ENCODE measurements at places on chromosomes 6 and 20.

DNA sequence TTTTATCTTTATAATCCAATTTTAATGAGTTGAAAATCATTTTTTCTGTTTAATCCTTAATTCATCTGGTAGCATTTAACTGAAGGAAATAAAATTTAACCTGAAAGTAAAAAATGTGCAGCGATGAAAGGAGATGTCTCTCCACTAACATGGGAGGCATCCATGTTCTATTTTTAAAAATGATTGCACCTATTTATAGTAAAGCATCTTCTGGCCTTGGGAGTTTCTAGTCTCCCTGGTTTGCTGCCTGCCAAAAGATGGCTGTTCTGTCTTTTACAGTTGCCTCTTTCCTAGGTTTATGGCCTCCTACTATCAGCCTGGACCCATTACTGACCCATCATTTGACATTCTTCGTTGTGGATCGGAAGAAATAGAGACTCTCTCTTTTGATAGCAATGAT, 143.0 kb downstream of the B3GAT2 start:
- no peak for DNase-seq

- DNase-seq: peak; percentile 85
Observed at GRCh38 chr20:45229264-45230056, 8.3 kb downstream of the SEMG2 start.

DNA sequence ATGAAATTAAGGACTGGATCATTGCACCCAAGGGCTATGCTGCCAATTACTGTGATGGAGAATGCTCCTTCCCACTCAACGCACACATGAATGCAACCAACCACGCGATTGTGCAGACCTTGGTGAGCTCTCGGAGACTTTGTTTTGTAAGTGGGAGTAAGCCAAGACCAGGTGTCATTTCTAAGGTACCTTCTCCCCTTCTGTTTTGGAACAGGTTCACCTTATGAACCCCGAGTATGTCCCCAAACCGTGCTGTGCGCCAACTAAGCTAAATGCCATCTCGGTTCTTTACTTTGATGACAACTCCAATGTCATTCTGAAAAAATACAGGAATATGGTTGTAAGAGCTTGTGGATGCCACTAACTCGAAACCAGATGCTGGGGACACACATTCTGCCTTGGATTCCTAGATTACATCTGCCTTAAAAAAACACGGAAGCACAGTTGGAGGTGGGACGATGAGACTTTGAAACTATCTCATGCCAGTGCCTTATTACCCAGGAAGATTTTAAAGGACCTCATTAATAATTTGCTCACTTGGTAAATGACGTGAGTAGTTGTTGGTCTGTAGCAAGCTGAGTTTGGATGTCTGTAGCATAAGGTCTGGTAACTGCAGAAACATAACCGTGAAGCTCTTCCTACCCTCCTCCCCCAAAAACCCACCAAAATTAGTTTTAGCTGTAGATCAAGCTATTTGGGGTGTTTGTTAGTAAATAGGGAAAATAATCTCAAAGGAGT, 30.4 kb downstream of the TXNDC5 start:
- DNase-seq: no peak

- no peak for DNase-seq
Observed at GRCh38 chr6:36578030-36578429, 16.1 kb upstream of the SRSF3 start.

GRCh38 chr20:41082306-41082705, 53.7 kb downstream of the TOP1 start:
- DNase-seq: no peak

- DNase-seq: no peak
Observed at GRCh38 chr6:47414423-47415167, 63.0 kb upstream of the CD2AP start.

GRCh38 chr20:23246717-23247664, 103.6 kb upstream of the NXT1 start:
- no peak for DNase-seq

- no peak for DNase-seq
Observed at GRCh38 chr6:148711833-148712654, 34.8 kb upstream of the UST start.

DNA sequence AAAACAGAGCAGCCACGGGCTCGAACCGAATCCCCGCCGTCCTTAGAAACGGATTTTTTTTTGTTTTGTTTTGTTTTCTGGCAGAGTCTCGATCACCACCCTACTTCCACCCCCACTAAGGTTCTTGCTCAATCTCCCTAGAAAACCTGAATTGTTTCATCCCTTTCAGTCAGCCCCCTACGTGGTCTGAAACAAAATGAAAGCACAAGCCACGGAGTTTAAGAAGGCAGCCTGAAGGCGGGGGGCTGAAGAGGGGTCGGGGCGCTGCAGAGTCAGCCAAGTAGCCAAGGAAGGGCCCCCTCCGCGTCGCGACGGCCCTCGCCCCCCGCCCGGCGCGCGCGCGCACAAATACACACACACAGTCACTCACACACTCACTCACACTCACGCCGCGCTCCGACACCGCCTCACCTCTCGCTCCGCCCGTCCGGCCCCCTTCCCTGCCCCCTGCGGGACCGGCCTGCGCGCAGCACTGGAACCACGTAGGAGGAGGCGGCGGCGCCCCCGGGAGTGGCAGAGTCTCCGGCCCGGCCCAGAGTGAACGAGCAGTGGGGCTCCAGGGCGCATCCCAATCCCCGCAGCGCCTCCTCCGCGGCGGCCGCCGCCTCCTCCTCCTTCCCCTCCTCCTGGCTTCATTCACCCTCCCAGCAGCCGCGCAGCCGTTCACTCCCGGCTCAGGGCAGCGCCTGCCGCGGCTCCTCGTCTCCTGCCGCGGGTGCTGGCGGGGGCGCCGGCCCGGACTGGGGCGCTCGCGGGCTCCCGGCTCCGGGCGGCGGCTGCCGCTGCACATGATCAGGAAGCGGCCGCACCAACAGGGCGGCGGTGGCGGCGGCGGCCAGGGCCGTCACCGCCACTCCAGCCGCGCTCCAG, 1.4 kb downstream of the ATXN1 start:
- peak; percentile 95 for DNase-seq

DNA sequence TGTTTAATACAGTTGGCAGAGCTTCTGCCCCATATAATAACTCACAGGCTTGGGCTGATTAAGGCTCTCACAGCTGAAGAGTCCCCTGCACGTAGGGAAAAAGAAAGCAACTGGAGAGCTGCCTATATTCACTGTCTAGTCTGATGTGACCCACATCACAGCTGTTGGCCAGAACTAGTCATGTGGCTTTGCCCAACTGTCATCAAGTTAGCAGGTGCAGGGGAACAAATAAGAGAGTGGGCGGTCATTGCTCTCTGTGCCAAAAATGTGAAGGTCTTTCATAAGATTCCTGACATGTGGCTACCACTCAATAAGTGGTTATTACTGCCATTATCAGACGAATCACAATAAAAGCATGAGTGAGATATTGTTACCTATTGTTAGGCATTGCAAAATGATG, 665.2 kb downstream of the DOK5 start:
- no peak for DNase-seq

- DNase-seq: no peak
Observed at GRCh38 chr20:36179170-36179945, 24.8 kb downstream of the EPB41L1 start.

GRCh38 chr6:20341564-20341963, 60.1 kb upstream of the E2F3 start:
- DNase-seq: no peak

DNA sequence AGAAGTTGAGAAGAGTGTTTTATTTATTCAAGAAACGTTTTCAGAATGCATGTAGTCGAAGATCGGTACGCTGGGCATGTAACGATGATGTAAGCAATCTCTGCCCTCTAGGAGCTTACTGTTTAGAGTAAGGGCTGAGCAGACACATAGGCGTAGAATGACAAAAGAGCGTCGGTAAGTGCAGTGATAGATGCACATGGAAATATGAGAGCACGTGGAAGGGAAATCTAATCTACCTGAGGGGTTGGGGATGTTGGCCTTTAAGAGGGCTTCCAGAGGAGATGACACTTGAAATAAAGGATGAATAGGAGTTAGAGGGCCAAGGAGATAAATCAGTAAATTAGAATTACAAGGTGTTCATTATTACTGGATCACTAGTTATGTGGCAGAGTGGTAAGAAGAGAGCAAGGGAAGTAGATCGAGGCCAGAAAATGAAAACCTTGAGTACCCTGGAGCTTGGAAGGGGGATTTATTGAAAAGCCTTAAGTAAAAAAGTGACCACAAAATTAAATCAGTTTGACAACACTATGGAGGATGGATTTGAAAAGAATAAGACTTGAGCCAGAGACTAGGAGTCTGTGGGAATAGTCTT, 782 bp downstream of the TRMT11 start:
- no peak for DNase-seq

- DNase-seq: no peak
Observed at GRCh38 chr6:73487473-73487872, 25.9 kb downstream of the MTO1 start.

GRCh38 chr6:53725791-53726575, 60.4 kb upstream of the KLHL31 start:
- peak; percentile 87 for DNase-seq

DNA sequence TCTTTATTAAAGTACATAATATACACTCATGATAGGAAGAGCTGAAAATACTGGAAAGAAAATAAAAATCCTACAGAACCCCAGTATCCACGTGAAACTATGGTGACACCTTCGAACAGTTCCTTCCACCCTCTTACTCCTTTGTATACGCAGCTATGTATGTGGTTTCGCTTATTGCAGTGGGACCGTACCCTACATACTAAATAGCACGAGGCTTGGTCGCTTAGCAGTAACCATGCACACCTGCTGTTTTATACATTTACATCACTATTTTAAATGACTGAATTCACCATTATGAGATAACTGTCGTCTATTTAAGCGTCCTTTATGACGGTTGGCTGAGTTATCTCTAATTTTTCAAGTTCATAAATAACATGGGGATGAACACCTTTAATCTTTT, 400.1 kb downstream of the CDH4 start:
- DNase-seq: no peak

- no peak for DNase-seq
Observed at GRCh38 chr6:144156991-144157390, 6.7 kb downstream of the STX11 start.

- DNase-seq: no peak
Observed at GRCh38 chr20:59600472-59600871, 3.9 kb upstream of the PHACTR3 start.

- no peak for DNase-seq
Observed at GRCh38 chr6:21601932-21602390, 8.4 kb downstream of the SOX4 start.

DNA sequence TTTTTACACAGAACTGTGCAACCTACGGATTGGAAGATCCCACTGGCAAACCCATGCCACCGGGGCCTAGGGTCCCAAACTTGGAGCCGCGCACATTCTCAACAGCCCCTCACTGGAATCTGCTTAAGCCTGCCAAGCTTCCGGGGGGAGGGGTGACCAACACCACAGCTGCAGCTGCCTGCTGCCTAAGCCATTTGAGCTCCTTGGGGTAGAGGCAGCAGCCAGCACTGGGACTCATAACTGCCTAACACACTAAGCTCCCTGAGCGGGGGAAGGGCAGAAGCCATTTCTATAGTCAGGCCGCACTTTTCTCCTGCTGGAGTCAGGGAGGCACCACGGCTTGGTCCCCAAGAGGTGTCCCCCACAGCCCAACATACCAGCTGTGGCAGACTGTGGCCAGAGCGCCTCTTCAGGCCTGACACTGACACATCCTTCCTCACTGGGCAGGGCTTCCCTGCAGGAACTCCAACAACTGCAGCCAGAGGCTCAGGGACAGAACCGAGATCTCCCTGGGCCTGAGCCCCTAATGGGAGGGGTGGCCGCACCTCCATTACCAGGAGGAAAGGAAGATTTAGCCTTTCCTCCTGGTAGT, 270.3 kb upstream of the ECI2 start:
- no peak for DNase-seq

DNA sequence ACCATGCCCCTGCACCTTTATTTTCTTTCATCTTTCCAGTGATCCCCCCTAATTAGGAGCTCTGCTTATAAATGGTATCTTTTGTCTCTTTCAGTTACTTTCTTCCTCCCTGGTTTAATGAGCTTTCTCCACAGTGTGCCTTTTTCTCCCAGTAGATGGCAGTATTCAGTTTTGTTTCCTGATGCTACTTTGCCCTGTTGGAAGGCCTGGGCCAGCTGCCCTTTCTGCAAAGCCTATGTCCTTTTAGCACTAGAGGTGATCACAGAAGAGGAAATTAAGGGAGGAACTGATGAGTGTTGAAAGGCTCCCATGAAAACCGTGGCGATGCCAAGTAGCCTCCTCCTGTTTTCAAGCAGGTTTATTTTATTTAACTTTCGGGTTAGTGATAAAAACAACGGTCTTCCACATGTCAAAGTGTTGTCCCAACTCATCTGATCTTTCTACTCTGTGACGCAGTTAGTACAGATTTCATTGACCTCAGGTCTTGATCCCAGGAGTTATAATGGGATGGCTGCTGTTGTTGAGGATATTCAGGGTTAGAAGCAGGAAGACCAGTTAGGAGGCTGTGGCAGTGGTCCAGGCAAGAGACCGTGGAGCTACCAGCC, 184.2 kb upstream of the BMP2 start:
- peak; percentile 62 for DNase-seq

- DNase-seq: no peak
Observed at GRCh38 chr6:155054491-155055250, 59.6 kb downstream of the TIAM2 start.

DNA sequence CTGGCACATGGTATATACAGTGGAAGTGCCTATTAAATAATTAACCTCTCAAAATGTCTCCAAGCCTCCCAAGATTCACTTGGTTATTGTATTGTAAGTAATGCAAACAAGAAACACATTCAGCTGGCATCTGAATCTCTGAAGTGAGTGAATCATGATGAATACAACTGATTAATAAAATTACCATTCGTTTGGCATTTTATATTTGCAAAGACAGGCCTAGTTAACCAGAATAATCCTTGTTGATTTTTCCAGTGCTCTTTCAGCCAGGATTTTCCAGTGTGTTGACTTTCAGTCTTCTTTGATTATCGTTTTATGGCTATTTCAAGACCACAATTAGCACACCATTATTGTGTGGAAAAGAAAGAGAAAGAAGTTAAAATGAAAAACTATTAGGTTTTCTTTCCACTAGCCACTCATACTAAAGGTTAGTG, 20.3 kb downstream of the SLC22A2 start:
- no peak for DNase-seq

- no peak for DNase-seq
Observed at GRCh38 chr6:144543006-144543871, 258.1 kb downstream of the UTRN start.

GRCh38 chr6:112502351-112503090, 155.4 kb downstream of the RFPL4B start:
- DNase-seq: no peak

Measured in upper lobe of right lung (tissue), 1 donor.